Melanocyte of skin (primary cell): ENCODE measurements at places on chromosomes 1 and 21. TPM values are rescaled to one million over a fixed set of nuclear protein-coding genes. Genes with fewer than 3 reads are reported as not detected.

The ANKRD34A gene
- total RNA-seq, result 0.34 and 0.36 TPM in 2 replicates

The ARHGAP29 gene
- 6.3 and 10.0 TPM in 2 replicates for total RNA-seq

The ITGB2 gene
- not detected in 2 replicates for total RNA-seq

The FCRL2 gene
- not detected in 2 replicates for total RNA-seq

The HES2 gene
- 0.33 TPM in 1 of 2 replicates, not detected in the other for total RNA-seq

The JAM2 gene
- not detected in 2 replicates for total RNA-seq

The HSPA6 gene
- total RNA-seq, result 3.5 and 6.0 TPM in 2 replicates

The TTC39A gene
- total RNA-seq, result 1.4 and 1.5 TPM in 2 replicates

The LMX1A gene
- total RNA-seq, result not detected in 2 replicates

The RHD gene
- total RNA-seq, result not detected in 2 replicates

The S100A7A gene
- not detected in 2 replicates for total RNA-seq

The TMEM79 gene
- total RNA-seq, result 1.3 and 1.4 TPM in 2 replicates

The SPOCD1 gene
- total RNA-seq, result 5.5 and 6.2 TPM in 2 replicates

The TAS1R1 gene
- total RNA-seq, result not detected in 2 replicates

The CD1E gene
- not detected in 2 replicates for total RNA-seq

The GSTM5 gene
- 0.15 and 0.33 TPM in 2 replicates for total RNA-seq

The PHC2 gene
- 89.0 and 89.6 TPM in 2 replicates for total RNA-seq

The BRINP2 gene
- total RNA-seq, result not detected in 2 replicates

The PLEKHG5 gene
- total RNA-seq, result 0.33 and 0.77 TPM in 2 replicates

The CD1B gene
- not detected in 2 replicates for total RNA-seq

The SPRR2F gene
- total RNA-seq, result not detected in 2 replicates

The SLC30A1 gene
- total RNA-seq, result 17.2 and 63.6 TPM in 2 replicates

The SCP2 gene
- total RNA-seq, result 83.6 and 105 TPM in 2 replicates

The LHX8 gene
- total RNA-seq, result not detected in 2 replicates

The MYBPH gene
- total RNA-seq, result not detected in 2 replicates

The NTRK1 gene
- total RNA-seq, result under 0.01 TPM in 1 of 2 replicates, not detected in the other

The SLFNL1 gene
- total RNA-seq, result under 0.01 and 0.31 TPM in 2 replicates

The GPX7 gene
- 14.8 and 20.0 TPM in 2 replicates for total RNA-seq

The RALGPS2 gene
- 25.3 and 49.7 TPM in 2 replicates for total RNA-seq

The ECM1 gene
- total RNA-seq, result 58.2 and 61.9 TPM in 2 replicates

The SLAMF1 gene
- not detected in 2 replicates for total RNA-seq

The ZNF683 gene
- not detected in 2 replicates for total RNA-seq

The TNFRSF4 gene
- not detected in 2 replicates for total RNA-seq

The KLHDC9 gene
- under 0.01 and 0.31 TPM in 2 replicates for total RNA-seq

The TEKT2 gene
- total RNA-seq, result under 0.01 TPM in 1 of 2 replicates, not detected in the other

The SDHC gene
- total RNA-seq, result 23.6 and 34.1 TPM in 2 replicates

The PPFIA4 gene
- 0.93 and 2.3 TPM in 2 replicates for total RNA-seq

The TMEM39B gene
- 4.5 and 6.5 TPM in 2 replicates for total RNA-seq

The ACTA1 gene
- not detected in 2 replicates for total RNA-seq

The TSPEAR gene
- total RNA-seq, result not detected in 2 replicates

The PLEKHM2 gene
- total RNA-seq, result 108 and 118 TPM in 2 replicates

The UBE2U gene
- total RNA-seq, result not detected in 2 replicates

The EPHA10 gene
- not detected in 2 replicates for total RNA-seq

The ST6GALNAC3 gene
- total RNA-seq, result 50.0 and 87.8 TPM in 2 replicates

The KCNT2 gene
- total RNA-seq, result not detected in 2 replicates

The CLDN17 gene
- not detected in 2 replicates for total RNA-seq

The C8A gene
- total RNA-seq, result not detected in 2 replicates

The PHLDA3 gene
- 18.4 and 40.6 TPM in 2 replicates for total RNA-seq

The DDAH1 gene
- 1.4 and 9.1 TPM in 2 replicates for total RNA-seq

The NTMT2 gene
- not detected in 2 replicates for total RNA-seq

The FRRS1 gene
- total RNA-seq, result 13.8 and 15.6 TPM in 2 replicates
